ENCODE measurements at places on chromosomes 5 and 9.

GRCh38 chr5:16924206-16924605, 11.9 kb downstream of the MYO10 start:
- DNase-seq: no peak

GRCh38 chr9:100587375-100587774, 9.5 kb downstream of the CAVIN4 start:
- no peak for DNase-seq

DNA sequence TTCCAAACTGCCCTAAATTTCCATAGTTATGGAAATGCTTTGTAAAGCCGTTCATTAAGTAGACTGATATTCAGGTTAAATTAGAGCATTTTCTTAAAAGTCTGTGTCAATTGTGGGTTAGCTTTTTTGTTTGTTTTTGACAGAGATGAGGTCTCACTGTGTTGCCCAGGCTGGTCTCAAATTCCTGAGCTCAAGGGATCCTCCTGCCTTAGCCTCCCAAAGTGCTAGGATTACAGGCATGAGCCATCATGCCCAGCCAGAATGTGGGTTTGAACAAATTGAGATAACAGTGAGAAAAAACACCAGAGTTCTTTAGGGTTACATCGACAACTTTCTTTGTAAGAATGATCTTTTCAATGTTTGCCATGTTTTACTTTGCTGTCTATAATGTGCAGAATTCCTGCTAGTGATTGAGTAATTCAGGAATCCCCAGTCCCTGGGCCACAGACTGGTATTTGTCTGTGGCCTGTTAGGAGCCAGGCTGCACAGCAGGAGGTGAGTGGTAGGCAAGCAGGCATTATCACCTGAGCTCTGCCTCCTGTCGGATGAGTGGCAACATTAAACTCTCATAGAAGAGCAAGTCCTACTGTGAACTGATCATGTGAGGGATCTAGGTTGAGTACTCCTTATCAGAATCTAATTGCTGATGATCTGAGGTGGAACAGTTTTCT, 80.5 kb downstream of the RAI14 start:
- DNase-seq: no peak

- DNase-seq: no peak
Measured at GRCh38 chr9:18905028-18905882, 127.8 kb downstream of the SAXO1 start.

DNA sequence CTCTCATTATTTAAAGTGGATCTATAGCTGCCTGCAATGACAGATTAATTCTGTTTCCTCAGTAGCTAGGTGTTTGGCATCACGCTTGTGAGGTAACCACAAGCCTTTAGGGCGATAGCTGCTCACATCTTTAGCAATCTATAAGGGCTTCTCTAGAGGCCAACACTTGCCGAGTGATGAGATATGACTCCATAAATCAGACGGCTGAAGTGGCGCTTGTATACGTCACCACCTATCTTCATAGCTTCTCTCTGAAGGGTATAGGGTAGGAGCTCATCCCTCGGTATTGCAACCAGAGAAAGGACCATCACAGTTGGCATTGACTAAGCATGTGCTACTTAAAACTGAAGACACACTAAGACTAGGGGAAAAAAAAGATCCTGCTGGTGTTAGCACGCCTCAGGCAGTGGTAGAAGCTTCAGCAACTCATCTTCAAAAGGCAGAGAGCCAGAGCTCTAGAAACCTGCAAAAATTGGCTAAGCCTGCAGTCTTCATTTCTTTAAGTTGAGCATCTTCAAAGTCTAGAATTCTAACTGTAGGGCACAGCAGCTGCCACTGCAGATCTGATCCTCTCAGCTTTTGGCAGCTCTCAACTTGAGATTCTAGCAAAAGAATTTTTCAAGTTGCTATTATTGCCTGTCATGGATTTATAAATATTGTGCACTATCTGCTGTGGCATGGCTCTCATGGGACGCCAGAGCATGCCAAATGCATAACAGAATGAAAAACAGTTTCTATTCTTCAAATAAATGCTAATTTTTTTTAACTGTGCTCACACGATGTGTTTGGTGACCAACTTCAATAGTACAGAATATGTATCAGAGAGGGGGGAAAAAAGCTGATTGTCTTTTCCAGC, 37.5 kb downstream of the PSMB7 start:
- DNase-seq: no peak

DNA sequence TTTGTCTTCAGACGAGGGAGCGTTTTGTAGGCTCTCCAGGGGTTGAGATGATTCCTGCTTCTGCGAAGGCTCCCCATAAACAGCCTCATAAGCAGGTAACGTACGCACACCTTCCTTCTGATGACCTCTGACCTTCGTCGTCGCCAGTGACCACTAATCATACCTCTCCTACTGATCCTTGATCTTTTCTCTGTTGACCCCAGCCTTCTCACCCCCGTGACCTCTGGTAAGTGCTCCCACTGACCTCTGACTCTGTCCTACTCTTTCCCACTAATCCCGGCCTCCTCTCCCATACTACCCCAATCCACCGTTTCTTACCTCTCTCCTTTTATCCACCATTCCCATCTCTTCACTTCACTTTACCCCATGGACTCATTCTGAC, 345 bp downstream of the DNAI1 start:
- DNase-seq: no peak

Data from inflammatory macrophage (primary cell).